Activated CD4-positive, alpha-beta T cell treated with anti-CD3 and anti-CD28 coated beads, Interleukin-2, amount 50 U/mL, for 48 hours (primary cell): ENCODE measurements at places on chromosomes 3 and 15.

- no peak for DNase-seq
Measured at GRCh38 chr3:175457301-175457700, 598.2 kb downstream of the NAALADL2 start.

GRCh38 chr3:81048058-81048665 lies 713.3 kb downstream of the GBE1 start:
- no peak for DNase-seq

DNA sequence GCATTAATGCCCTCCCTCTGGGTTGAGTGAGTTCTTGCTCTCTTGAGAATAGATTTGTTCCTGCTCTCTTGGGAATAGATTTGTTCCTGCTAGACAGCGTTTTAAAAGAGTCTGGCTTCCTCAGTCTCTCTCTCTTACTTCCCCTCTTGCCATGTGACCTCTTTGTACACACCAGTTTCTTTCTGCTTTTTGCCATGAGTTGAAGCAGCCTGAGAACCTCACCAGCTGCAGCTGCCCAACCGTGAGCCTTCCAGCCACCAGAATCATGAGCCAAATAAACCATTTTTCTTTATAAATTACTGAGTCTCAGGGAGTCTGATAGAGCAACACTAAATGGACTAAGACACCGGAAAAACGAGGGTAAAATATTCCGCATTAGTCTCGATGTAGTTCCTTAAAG lies 253.6 kb downstream of the CNTN6 start:
- DNase-seq, result no peak

DNA sequence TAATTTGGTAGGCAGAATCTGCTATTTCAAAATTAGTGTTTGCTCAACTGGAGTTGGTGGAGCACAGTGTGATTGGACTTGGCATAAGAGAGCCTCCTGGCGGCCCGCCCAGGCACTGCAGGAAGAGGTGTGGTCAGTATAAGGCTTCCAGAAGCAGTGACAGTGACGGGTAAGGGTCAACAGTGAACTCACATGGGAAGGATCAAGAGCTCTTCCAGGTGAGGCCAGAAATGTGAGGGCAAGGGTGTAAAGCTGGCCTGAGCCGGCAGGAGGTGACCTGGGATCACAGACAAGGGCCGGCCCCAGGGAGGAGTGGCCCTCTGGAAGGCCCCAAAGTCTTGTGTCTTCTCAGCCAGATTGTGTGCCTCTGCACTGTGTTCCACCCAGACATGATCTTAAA lies 93.2 kb upstream of the RNF7 start:
- DNase-seq, result peak; percentile 83

DNA sequence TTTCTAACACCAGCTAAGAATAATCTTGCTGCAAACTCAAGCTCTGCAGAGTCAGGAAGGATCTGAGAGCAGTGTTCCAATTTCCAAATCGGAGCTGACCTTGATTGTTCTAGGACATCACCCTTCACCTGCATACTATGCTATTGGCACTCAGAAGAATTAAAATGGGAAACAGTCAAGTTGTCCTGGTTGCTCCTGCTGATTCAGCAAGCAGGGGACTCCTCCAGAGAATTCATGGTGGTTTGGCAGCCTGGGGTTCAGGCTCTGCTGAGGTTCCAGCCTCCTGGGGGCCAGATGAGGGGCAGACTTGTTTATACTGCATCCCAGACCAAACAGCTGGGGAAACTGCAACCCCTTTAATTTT lies 213.7 kb upstream of the ADAMTS9 start:
- DNase-seq, result no peak

- DNase-seq, result no peak
Measured at GRCh38 chr3:149908424-149908957, 62.2 kb downstream of the PFN2 start.

- DNase-seq, result no peak
Measured at GRCh38 chr3:190081389-190081788, 39.3 kb downstream of the P3H2 start.

GRCh38 chr3:175346573-175347356 lies 487.6 kb downstream of the NAALADL2 start:
- no peak for DNase-seq

DNA sequence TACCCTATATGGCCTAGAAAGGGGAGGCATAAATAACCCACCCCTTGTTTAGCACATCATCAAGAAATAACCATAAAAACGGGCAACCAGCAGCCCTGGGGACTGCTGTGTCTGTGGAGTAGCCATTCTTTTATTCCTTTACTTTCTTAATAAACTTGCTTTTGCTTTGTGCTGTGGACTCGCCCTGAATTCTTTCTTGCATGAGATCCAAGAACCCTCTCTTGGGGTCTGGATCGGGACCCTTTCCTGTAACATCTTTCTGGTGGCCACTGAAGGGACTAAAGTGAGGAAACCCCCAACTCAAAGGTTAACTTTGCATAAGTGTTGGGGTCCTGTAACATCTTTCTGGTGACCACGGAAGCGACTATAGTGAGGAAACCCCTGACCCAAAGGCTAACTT lies 15.7 kb upstream of the HHATL start:
- DNase-seq, result no peak

DNA sequence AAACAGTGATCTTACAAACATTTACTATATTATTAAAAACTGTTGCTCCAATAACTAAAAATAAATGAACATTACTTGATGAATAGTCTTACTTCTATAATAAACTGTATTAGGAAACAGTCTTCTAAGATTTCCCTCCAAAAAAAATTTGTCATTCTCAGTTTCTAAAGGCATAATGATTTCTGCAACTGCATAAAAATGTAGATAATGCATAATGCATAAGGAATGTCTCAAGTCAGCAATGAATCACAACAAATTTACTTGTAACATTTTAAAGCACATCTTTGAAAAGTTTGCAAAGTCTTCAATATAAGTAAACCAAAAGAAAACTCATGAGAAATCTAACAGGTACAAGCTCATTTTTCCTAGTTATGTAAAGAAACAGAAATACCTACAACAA lies 113.5 kb downstream of the VPS13C start:
- no peak for DNase-seq

GRCh38 chr3:185753354-185753753 lies 71.5 kb downstream of the IGF2BP2 start:
- no peak for DNase-seq
